ENCODE measurements at places on chromosomes 6 and 20.
A peak's percentile ranks its signal among the peaks of the same experiment; 100 is the strongest.

DNA sequence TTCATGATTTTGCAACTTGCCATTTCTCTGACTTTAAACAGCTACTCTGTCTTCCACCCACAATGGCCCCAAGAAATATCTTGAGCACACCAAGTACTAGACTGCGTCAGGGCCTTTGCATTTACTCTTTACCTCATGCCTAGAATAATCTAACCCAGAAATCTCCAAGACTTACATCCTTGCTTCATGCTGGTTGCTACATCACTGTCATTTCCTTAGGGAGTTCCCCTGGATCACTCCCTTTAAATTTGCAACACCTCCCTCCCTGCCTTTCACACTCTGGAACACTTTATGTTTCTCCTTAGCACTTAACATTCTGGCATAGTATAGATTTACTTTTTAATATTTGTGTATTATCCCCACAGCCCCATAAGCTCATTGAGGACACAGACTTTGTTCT lies 4.9 kb upstream of the ELOVL5 start:
- DNase-seq, result no peak

DNA sequence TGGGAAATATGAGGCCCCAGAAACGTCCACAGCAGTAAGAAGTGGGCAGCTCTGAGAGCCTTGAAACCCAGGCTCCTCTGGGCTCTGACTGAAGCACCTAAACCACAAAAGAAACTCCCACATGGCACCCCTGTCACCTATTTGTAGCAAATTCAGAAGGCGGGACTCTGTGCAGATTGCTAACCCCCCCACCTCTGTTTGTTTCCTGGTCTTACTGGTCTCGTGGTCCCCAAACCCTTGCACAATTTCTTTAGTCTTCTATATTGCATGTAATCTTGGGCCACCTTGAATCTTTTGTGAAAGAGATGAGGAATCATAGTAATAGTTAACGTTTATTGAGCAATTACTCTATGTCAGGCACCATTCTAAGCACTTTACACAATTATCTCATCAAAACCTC lies 154.3 kb downstream of the PREX1 start:
- no peak for DNase-seq

DNA sequence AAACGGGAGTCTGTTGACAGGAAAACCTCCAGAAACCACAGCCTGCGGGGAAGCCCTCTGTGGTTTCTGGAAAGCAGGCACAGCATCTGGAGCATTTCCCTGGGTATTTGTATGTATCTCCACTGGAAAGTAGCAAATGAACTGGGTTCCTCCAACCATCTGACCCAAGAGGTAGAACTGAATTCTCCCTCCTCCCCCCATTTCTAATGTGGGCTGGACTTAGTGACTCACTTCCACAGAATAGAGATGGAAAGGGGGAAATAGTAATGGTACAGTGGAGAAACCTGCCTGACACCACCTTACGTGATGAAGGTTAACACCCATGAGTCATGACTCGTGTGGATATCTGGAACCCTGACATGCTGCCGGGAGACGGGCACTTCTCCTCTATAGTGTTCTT lies 51.9 kb upstream of the XRN2 start:
- DNase-seq, result no peak

- DNase-seq, result no peak
These were observed 71.0 kb downstream of the PHF3 start for GRCh38 chr6:63706630-63707029.

DNA sequence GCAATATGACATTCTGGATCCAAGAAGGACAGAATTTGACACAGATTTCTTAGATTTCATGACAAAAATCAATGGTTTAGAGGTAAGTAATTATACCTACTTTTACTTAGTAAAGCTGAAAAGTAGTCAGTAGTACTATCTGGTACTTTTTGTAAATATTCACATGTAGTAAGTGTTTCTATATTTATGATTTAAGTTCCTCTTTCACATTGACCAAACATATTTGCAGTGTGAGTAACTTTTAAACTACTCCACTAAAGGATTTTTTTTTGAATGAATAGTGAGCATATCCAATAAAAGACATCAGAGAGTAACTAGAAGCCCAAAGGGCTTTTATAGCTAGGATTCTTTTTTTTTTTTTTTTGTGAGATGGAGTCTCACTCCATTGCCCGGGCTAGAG lies 60.8 kb downstream of the DNAH8 start:
- DNase-seq, result no peak

- no peak for DNase-seq
These were observed 641.6 kb downstream of the HACE1 start for GRCh38 chr6:104218116-104218515.

- DNase-seq, result no peak
These were observed 5.5 kb downstream of the BFSP1 start for GRCh38 chr20:17525650-17526049.

GRCh38 chr6:72530152-72530551 lies 91.7 kb upstream of the KCNQ5 start:
- DNase-seq, result no peak

DNA sequence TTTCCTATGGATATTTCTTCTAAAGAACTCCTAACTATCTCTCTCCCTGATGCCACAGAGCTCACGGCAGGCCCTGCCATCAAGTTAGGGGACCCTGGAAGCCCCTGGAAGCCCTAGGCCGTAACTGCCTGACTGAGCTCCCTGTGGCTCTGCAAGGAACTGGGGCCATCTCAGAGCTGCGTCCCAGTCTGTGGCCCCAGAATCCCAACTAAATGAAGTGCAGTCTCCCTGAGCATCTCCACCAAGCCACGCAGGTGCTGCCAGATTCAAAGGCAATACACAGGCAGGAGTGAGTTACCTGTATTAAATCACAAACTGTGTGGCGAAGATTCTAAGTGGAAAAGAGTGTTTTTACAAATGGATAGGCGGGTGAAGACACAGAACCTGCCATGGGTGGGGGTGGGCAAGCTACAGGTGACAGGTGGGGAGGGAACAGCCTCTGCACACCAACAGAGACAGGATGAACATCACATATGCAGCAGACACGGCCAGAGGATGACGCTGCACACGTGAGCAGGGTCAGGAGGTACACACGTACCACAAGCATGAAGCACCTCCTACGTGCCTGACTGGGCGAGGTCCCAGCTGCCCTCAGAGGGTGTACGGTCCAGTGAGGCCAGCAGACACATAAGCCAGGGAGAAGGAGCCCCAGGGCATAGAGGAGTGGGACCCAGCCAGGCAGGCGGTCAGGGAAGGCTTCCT lies 358.5 kb downstream of the ZFAND3 start:
- DNase-seq, result no peak

DNA sequence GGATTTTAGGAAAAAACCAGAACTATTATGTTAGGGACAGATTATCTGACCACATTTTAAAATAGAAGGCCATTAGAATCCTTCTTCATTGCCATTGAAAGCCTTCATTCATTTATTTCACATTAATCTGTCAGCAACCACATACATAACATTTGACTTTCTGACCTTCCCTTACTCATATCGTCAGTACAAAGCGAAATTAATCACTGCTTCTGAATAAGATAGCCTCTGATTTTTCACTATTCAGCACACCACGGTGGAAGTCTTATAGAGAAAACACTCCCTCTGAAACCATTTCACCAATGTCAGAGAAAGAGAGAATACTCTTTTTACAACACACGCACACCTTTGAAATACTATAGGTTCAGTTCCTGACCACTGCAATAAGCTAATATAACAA lies 442.5 kb upstream of the ID4 start:
- no peak for DNase-seq

GRCh38 chr6:23272536-23272935 lies 703.2 kb downstream of the HDGFL1 start:
- no peak for DNase-seq

DNA sequence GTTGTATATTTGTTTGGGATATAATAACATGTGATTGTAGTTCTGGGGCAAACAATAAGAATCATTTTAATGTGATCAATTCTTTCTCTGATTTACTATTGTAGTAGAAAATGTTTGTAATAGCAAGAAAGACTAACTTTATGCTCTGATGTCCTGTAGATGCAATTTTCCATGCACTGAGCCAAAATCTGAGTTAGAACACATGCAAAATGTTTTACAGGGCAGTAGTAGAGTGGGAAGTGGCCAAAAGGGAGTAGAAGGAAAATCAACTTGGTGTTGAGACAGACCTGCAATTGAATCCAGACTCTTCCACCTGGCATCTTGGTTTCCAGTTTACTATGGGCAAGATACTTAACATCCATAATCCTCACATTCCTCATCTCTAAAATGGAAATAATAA lies 93.5 kb upstream of the BMP5 start:
- no peak for DNase-seq

DNA sequence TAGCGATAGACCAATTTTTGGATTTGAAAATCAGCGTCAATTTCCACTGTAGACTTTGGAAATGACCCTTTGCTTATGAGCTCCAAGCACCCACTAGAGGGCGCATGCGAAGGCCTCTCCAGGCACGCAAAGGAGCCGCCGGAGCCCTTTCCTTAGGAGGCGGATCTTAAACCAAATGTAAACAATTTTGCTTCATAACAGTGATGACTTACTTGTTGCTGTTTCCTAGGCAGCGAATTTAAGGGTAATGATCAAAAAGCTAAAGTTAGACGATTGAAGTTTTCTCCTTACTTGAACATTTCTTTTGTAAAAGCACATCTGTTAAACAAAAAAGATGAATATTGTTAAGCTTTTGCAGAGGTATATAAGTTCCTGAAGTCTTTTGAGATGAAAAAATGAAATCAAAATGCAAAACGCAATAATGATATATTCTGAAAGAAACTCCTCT lies 29.2 kb upstream of the EXOC2 start:
- peak; percentile 69 for DNase-seq

DNA sequence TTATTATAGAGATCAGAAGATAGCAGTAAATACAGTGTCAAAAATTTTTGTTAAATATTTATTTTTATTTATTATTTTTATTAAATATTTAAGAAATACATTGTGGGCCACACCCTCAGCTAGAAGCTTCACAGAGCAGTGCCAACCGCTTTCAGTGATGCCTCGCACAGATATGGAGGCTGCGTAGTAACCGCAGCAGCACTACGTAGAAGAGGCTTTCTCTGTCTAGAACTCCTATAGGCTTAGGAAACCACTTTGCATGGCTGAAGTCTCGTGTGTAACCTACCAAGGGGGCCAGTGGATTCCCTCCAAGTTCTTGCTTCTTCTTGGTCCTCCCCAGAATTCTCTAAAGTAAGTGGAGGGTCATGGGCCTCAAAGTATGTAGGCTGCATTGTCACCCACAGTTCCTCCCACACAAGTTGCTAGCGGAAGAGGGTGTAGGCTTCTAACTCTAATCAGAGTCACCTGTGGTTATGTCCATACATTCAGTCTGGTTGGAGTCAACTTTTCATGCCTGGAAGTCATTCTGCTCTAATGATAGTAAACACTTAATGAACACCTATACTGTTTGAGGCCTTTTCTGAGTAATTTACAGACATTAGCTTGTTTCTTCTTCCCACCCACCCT lies 285.6 kb downstream of the CDKAL1 start:
- DNase-seq, result no peak

DNA sequence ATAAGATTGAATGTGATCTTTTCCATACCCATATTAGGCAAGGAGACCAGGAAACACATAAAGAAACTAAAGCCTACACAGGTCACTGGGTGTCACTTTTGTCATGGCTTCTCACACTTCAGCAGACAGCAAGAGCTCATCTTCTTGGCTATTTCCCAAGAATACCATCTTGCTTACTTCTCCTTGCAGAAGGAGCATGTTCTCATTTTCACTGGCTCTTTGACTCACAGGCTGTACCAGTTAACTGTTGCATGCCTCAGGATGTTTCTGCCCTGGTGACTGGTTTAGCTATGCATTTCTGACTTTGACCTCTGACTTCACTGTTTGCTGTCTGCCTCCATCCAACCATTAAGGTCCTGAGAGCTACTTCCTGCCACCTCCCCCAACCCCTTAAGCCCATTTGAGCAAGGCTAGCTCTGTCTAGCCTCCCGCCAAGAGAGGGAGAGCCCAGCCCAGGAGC lies 40.3 kb upstream of the OGFRL1 start:
- DNase-seq, result no peak

DNA sequence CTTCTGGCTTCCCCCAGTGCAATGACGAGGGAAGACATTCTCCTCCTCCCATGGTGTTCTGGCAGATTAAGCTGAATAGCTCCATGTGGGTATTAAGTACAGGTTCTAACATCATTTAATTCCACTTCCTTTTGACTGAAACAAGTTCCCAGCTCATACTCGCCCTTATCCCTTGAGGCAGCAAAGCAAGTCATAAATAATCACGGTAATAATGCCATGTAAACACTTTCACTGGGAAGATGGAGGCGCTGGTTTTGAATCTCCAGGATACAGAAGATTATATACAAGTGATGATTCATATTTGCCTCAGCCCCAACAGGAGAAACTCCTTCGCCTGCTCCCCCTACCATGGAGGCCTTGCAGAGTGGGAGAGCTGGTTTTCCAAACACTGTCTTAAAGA lies 141.3 kb downstream of the PXDC1 start:
- no peak for DNase-seq

DNA sequence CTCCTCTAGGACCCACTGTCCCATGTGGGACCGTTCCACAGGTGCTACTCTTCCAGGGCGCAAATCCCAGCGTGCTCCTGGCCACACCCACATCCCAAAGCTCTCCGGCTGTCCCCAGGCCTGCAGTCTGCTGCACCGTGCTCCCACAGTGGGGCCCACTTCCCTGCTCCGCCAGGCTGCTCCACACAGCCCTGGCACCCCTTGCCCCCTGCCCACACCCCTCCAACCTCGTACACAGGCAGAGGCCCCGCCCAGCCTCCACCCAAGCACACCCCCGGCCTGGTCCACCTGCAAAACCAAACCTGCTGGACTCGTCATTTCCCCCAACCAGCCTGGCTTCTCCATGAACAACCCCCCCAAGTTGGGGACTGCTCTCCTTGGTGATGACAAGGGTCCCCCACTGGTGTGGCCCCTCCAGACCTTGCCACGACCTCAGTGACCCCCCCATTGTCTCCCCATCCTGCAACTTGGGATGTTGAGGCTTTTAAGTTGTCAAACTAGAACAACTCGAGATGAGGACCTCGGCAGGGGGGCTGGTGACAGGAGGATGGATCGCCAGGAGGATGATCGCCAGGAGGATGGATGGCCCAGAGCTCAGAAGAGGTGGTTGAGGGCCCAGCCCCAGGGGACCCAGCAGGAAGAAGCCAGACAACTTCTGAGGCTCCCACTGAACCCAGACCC lies 27.1 kb downstream of the YTHDF1 start:
- no peak for DNase-seq

DNA sequence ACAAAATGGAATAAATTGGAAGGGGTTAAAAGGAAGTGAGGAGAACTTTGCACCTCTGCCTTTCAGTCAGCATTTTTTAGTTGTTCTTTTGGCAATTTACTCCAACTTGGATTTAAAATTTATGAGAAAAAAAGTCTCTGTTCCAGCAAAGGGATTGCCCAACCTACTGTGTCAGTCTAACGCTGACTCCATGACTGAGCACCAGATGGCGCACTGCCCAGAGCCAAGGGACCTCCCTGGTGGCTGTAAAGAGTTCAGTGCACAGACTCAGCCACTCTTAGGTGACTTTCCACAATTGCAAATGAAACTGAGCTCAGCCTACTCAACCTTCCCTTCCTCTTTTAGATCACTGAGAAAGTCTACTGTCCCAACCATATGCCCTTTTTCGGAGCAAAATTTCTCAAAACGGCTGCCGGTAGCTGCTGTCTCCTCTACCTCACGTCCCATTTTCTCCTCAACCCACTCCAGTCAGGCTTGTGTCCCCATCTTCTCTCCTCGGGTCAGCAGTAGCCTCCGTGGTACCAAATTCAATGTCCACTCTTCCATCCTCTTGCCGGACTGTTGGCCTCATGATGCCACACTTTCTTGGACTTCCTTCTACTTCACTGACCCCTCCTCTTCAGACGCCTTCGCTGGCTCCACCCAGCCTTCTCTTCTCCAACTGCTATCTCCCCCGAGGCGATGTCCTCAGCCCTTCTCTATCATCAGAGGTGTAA lies 38.7 kb downstream of the GSTA2 start:
- DNase-seq, result peak; percentile 46

GRCh38 chr20:56843386-56843785 lies 214.3 kb downstream of the TFAP2C start:
- no peak for DNase-seq
